ENCODE measurements at places on chromosomes 4 and X. TPM values are rescaled to one million over a fixed set of nuclear protein-coding genes. Genes with fewer than 3 reads are reported as not detected.
A peak's percentile ranks its signal among the peaks of the same experiment; 100 is the strongest.

The BEX2 gene
- 16.9 TPM for total RNA-seq

The AP1AR gene
- 16.6 TPM for total RNA-seq

The IL21 gene
- total RNA-seq: not detected

The VCX3B gene
- not detected for total RNA-seq

The KLB gene
- 0.87 TPM for total RNA-seq

The STBD1 gene
- 9.4 TPM for total RNA-seq

The TBX22 gene
- not detected for total RNA-seq

The UBL4A gene
- 33.8 TPM for total RNA-seq

The RWDD4 gene
- total RNA-seq: 15.7 TPM

The ARHGAP6 gene
- total RNA-seq: 17.1 TPM

The COL4A6 gene
- total RNA-seq: 1.8 TPM

The TMPRSS11D gene
- not detected for total RNA-seq

- H3K27ac ChIP-seq: no peak overlapping the region
- H3K4me3 ChIP-seq: no peak overlapping the region
- no peaks in the 10 kb centered on the region for H3K36me3 ChIP-seq
These were observed 314.2 kb upstream of the IGFBP7 start for GRCh38 chr4:57424232-57424897.

DNA sequence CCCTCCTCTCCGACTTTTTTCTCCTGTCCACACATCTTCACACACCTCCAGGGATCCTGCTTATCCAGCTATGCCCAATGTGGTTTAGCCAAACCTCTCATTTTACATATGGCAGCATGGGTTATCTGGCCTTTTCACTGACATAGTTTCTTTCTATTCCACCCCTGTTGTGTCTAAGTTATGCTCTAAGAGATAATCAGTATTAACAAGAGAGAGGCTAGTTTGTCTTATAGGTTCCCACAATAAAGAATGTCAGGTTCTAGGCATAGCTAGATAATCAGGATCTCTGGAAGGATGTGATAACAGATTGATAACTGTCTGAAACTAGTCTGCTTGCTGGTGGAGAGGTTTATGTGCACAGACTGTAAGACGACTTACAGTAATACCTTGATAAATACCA lies 7.7 kb upstream of the GALNT7 start:
- no peak for DNase-seq
- no peaks in the 10 kb centered on the region for H3K4me1 ChIP-seq
- H3K36me3 ChIP-seq: no peaks in the 10 kb centered on the region
- H3K4me3 ChIP-seq: no peak overlapping the region
- no peak overlapping the region for H3K27ac ChIP-seq

GRCh38 chrX:121036137-121036536 lies 11.3 kb upstream of the GLUD2 start:
- no peak for DNase-seq
- no peaks in the 10 kb centered on the region for H3K27me3 ChIP-seq
- H3K27ac ChIP-seq: no peak overlapping the region
- no peak overlapping the region for H3K4me3 ChIP-seq
- H3K36me3 ChIP-seq: no peaks in the 10 kb centered on the region

GRCh38 chrX:1763294-1763693 lies 148.4 kb downstream of the ASMT start:
- no peak for DNase-seq
- no peaks in the 10 kb centered on the region for H3K36me3 ChIP-seq
- no peaks in the 10 kb centered on the region for H3K27me3 ChIP-seq
- H3K27ac ChIP-seq: no peak overlapping the region
- H3K4me1 ChIP-seq: no peaks in the 10 kb centered on the region
- no peak overlapping the region for H3K4me3 ChIP-seq

DNA sequence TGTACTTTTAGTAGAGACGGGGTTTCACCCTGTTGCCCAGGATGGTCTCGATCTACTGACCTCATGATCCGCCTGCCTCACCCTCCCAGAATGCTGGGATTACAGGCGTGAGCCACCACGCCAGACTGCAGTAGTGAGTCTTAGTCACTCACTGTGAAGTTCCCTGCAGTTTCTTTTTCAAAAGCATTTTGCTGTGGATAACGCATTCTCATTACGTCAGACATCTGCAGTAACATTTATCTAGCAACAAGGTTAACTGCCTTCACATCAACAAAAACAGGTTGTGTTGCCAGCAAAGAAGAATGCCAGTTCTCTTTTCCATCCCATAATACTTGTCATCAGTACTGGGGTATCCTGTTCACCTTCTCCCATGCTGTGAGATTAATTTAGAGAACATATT lies 164.6 kb downstream of the DHRSX start:
- no peak overlapping the region for H3K27ac ChIP-seq
- no peaks in the 10 kb centered on the region for H3K36me3 ChIP-seq
- H3K4me3 ChIP-seq: no peak overlapping the region
- DNase-seq: no peak
- no peaks in the 10 kb centered on the region for H3K4me1 ChIP-seq

GRCh38 chr4:81629366-81629765 lies 157.7 kb upstream of the RASGEF1B start:
- H3K27me3 ChIP-seq: no peaks in the 10 kb centered on the region
- DNase-seq: no peak
- peaks cover 5% of the 10 kb centered on the region for H3K4me1 ChIP-seq
- no peak overlapping the region for H3K27ac ChIP-seq

GRCh38 chrX:118347131-118347530 lies 1.2 kb downstream of the WDR44 start:
- H3K4me1 ChIP-seq: peaks cover 14% of the 10 kb centered on the region
- H3K27ac ChIP-seq: peak overlapping the region; percentile 90
- H3K36me3 ChIP-seq: no peaks in the 10 kb centered on the region
- no peaks in the 10 kb centered on the region for H3K27me3 ChIP-seq

- no peaks in the 10 kb centered on the region for H3K27me3 ChIP-seq
- no peak overlapping the region for H3K4me3 ChIP-seq
These were observed 11.7 kb downstream of the MTTP start for GRCh38 chr4:99586322-99586721.

DNA sequence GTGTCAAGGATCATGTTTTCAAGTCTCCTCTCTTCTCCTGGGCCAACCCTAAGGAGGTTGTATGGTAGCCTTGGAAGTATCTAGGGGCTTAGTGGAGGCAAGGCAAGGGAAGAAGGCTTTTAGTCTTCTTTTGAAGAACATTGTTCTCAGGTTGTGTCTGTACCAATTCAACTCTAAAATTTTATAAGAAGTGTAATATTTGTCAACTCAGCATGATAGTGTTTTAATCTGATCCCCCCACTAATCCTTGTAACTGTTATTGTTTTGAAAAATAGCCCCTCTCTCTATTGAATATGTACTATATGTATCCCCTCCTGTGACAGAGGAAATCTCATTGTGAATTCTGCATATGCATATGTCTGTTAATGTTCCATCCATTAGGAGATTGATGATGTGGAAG lies 345.4 kb downstream of the CFAP299 start:
- no peak overlapping the region for H3K27ac ChIP-seq
- no peaks in the 10 kb centered on the region for H3K4me1 ChIP-seq
- H3K27me3 ChIP-seq: no peaks in the 10 kb centered on the region

DNA sequence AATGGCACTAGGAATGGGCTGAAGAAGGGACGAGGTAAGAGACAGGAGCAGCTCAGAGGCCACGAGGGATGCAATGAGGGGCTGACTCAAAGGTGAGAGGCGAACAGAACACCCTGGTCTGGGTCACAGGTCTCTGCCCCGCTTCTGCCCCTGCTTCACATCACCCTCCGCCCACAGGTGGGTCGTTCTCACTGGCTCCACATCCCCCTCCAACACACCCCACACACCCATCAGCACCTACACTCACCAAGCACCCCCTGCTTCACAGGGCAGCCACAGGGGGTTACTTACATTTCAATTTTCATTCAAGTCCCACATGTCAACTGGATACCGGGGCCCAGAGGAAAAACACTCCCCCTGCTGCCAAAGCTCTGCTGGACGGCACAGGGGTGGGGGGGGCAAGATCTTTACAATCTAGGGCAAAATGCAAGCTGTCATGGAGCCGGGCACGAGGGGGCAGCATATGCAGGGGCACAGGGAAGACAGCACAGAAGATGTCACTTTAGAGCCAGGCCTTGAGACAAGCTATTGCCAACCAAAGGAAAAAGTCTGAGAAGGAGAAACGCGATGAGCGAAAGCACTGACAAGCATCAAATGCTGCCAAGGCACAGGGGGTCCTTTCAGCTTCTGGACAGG lies 94.0 kb downstream of the AFAP1 start:
- no peak for DNase-seq
- no peak overlapping the region for H3K4me3 ChIP-seq
- no peak overlapping the region for H3K27ac ChIP-seq
- no peaks in the 10 kb centered on the region for H3K27me3 ChIP-seq

DNA sequence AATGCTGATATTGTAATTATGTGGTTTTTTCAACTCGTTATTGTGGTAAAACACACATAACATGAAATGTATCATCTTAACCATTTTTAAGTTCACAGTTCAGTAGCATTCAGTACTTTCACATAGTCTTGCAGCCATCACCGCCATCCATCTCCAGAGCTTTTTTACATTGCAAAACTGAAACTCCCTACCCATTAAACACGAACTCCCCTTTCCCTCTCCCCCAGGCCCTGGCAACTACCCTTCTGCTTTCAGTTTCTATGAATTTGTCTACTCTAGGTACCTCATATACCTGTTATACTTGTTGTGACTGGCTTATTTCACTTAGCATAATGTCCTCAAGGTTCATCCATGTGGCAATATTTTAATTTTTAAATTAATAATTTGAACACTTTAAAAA lies 380.6 kb downstream of the MAPK10 start:
- H3K4me3 ChIP-seq: no peak overlapping the region
- H3K36me3 ChIP-seq: no peaks in the 10 kb centered on the region
- no peak for DNase-seq

DNA sequence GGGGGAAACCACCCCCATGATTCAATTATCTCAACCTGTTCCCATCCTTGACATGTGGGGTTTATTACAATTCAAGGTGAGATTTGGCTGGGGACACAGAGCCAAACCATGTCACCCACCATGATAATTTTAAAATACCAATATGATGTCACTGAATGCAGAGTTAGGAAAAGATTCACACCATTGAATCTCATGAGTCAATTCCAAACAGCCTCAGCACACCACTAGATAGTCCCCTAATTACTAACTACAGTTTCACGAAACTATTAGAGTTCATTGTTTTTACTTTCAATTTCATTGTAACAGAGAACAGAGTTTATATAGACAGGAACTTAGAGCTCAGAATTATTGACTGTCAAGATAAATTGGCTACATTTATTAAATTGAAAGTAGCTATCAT lies 410.2 kb downstream of the FAM47A start:
- no peaks in the 10 kb centered on the region for H3K4me1 ChIP-seq
- no peaks in the 10 kb centered on the region for H3K36me3 ChIP-seq
- no peak overlapping the region for H3K4me3 ChIP-seq
- H3K27ac ChIP-seq: no peak overlapping the region

DNA sequence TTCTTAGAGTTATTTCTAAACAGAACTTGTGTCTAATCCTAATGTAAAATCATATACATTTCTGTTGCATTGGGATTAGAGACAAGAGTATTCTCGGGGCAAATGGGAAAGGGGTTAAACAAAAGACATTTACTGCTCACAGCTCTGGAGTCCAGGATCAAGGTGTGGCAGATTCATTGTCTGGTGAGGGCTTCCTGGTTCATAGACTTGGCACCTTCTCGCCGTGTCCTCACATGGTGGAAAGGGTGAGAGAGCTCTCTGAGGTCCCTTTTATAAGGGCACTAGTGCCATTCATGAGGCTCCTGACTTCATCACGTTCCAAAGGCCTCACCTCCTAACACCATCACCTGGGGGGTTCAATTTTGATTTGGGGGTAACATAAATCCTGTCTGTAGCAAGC lies 90.3 kb upstream of the PRKX start:
- H3K4me3 ChIP-seq: no peak overlapping the region
- no peaks in the 10 kb centered on the region for H3K36me3 ChIP-seq
- H3K27me3 ChIP-seq: no peaks in the 10 kb centered on the region
- no peak for DNase-seq
- H3K27ac ChIP-seq: no peak overlapping the region

- H3K27me3 ChIP-seq: no peaks in the 10 kb centered on the region
- no peak for DNase-seq
- H3K4me1 ChIP-seq: no peaks in the 10 kb centered on the region
- H3K4me3 ChIP-seq: no peak overlapping the region
These were observed 558.5 kb upstream of the DIAPH2 start for GRCh38 chrX:96126182-96126581.
